Vagina (tissue), 2 donors: ENCODE measurements at places on chromosomes 1 and 21. TPM values are rescaled to one million over a fixed set of nuclear protein-coding genes. Genes with fewer than 3 reads are reported as not detected.

ASAP3 gene
- total RNA-seq, result 79.1 TPM

LY9 gene
- 4.7 TPM for total RNA-seq

EVA1C gene
- 66.5 TPM for total RNA-seq

HHAT gene
- 11.8 TPM for total RNA-seq

LPAR3 gene
- 18.7 TPM for total RNA-seq

CASQ2 gene
- 3.2 TPM for total RNA-seq

C4BPA gene
- not detected for total RNA-seq

FCN3 gene
- total RNA-seq, result 1.7 TPM

EPHB2 gene
- total RNA-seq, result 3.9 TPM

F13B gene
- not detected for total RNA-seq

PRAMEF15 gene
- total RNA-seq, result not detected

ACOT11 gene
- 26.0 TPM for total RNA-seq

NOS1AP gene
- total RNA-seq, result 2.0 TPM

GFI1 gene
- 3.9 TPM for total RNA-seq

FAAH gene
- total RNA-seq, result 38.1 TPM

SLC1A7 gene
- not detected for total RNA-seq

LCE2C gene
- total RNA-seq, result not detected

ZNF593OS gene
- not detected for total RNA-seq

ESRRG gene
- 0.98 TPM for total RNA-seq

TEDDM1 gene
- total RNA-seq, result not detected

FMO5 gene
- total RNA-seq, result 3.4 TPM

OPRD1 gene
- 2.2 TPM for total RNA-seq

HES3 gene
- not detected for total RNA-seq

SAMD11 gene
- total RNA-seq, result 33.9 TPM

MAP3K6 gene
- total RNA-seq, result 149 TPM

ANKRD34A gene
- 1.7 TPM for total RNA-seq

SPATA46 gene
- not detected for total RNA-seq

DUSP10 gene
- total RNA-seq, result 4.7 TPM

PGLYRP4 gene
- 3.9 TPM for total RNA-seq

MTMR11 gene
- total RNA-seq, result 16.9 TPM

KISS1 gene
- not detected for total RNA-seq

LINGO4 gene
- total RNA-seq, result 0.98 TPM

DNAJC6 gene
- 5.6 TPM for total RNA-seq

AQP10 gene
- total RNA-seq, result not detected

ZNF695 gene
- total RNA-seq, result 0.49 TPM

PLEKHA6 gene
- total RNA-seq, result 15.0 TPM

RASSF5 gene
- total RNA-seq, result 28.5 TPM

TMPRSS2 gene
- 19.9 TPM for total RNA-seq

TRIM58 gene
- total RNA-seq, result 4.7 TPM

GPA33 gene
- total RNA-seq, result 0.74 TPM

SH2D5 gene
- total RNA-seq, result not detected

OR11L1 gene
- total RNA-seq, result not detected

GCSAML gene
- not detected for total RNA-seq

MLLT11 gene
- 3.7 TPM for total RNA-seq

FALEC gene
- total RNA-seq, result not detected

KRTAP12-2 gene
- not detected for total RNA-seq
